ENCODE measurements at places on chromosomes 6 and 20.

GRCh38 chr6:13331516-13332348 lies 3.4 kb upstream of the TBC1D7 start:
- peak; percentile 14 for DNase-seq

GRCh38 chr6:170180671-170181337 lies 110.1 kb downstream of the DLL1 start:
- no peak for DNase-seq

GRCh38 chr6:44480097-44480541 lies 92.6 kb downstream of the CDC5L start:
- DNase-seq, result peak; percentile 45

GRCh38 chr6:111242452-111242851 lies 155.1 kb downstream of the SLC16A10 start:
- DNase-seq, result no peak

GRCh38 chr20:11777387-11778205 lies 140.1 kb upstream of the BTBD3 start:
- DNase-seq, result peak; percentile 80

DNA sequence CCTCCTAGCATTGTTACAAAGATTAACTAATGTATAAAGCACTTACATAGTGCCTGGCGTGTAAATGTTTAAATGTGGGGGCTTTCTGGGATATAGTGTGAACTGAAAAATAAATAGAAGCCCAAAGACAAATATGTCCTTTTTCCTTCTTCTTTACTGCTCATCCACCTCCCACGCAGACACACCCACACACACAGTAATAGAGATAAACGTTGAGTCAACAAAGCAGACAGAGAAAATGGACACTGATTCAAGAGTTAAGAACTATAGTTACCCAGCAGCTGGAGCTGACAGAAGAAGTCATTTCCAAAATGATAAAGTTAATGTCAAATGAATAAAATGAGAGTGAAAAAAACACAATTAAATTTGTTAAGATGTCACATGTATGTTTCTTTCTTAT lies 68.3 kb downstream of the FHL5 start:
- DNase-seq, result no peak

DNA sequence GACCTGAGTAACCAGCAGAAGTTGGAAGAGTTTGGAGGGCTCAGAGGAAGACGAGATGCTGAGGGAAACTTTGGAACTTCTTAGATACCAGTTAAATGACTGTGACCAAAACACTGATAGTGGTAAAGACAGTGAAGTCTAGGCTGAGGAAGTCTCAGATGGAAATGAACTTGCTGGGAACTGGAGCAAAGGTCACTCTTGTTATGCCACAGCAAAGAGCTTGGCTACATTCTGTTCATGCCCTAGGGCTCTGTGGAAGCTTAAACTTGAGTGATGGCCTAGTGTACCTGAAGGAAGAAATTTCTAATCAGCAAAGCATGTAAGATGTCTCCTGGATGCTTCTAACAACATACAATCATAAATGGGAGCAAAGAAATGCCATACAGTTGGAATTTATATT lies 24.7 kb downstream of the WDR27 start:
- no peak for DNase-seq

DNA sequence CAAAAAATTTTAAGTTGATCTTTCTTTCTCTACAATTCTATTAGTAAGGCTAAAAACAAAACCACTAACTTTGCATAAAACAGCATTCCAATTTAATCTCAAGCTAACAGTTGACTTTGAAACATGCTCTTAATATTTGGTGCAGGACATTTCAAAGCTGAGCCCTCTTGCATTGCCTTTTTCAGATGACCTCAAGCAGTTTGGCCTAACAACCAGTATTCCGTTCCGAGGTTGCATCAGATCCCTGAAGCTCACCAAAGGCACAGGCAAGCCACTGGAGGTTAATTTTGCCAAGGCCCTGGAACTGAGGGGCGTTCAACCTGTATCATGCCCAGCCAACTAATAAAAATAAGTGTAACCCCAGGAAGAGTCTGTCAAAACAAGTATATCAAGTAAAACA lies 194.0 kb downstream of the ARHGAP18 start:
- no peak for DNase-seq

DNA sequence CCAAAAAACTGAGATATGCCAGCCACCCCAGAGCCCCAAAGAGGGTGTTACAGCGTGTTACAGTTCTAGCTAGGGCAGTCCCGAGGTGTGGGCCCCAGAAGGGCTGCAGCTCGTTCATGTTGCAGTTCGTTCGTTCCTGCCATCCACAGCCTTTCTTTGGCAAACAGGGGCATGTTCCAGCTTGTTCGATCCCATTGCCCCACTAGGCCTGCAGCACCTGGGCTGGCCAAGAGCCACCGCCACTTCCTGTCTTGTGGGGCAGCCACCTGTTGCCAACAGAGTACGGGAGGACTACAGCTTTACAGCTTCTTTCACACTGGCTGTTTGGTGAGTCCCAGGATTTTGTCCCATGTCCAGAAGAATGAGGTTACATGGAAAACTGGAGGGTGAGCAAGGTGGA lies 198.1 kb downstream of the MMUT start:
- DNase-seq, result no peak

- peak; percentile 49 for DNase-seq
These were observed 81.4 kb downstream of the ANKS1A start for GRCh38 chr6:34970488-34970887.

GRCh38 chr6:22253955-22254655 lies 42.7 kb downstream of the PRL start:
- no peak for DNase-seq

DNA sequence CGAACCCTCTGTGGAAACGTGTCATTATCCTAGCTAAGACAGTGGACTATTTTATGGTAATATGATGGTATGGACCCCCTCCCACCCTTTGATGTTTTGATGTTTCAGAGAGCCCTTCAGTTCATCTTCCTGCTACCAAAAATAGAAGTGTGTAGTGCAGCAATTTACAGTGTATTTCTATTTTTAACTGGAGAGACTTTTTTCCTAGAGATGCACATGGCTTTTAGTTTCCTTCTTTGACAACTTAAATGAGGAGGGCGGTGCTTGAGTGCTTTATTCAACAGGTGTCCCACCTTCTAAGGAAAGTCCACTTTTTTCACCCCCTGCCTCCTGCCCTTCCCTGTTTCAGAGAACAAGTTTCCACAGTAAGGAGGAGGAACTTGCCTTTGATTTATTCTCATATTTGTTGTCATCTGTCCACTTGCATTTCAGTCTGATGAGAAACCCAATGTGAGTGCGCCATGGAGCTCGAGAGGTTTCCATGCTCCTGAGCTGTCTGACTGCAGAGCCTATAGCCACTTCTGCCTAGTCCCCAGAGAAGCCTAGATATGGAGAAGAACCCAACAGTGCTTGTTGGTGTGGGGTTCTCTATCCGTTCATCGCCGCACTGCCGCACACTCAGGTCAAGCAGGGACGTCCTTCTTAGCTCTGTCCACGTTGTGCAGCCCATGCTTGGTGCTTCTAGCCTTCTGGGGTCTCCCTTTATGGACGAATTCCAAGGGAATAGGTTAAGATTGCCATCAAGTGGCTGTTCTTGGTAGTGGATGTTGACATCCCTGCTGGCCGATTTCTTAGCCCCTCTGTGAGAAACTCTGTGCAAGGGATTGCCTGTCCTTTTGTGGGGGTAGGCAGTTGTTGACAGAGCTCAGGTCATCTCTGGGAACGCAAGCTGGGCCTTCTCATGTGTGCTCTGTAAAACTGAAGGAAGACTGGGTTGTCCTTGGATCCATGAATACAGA lies 144.2 kb downstream of the JARID2 start:
- peak; percentile 61 for DNase-seq

GRCh38 chr6:17983730-17984129 lies 3.7 kb downstream of the KIF13A start:
- no peak for DNase-seq

GRCh38 chr6:143264379-143264778 lies 186.1 kb downstream of the ADAT2 start:
- no peak for DNase-seq

GRCh38 chr6:105382496-105382895 lies 20.4 kb downstream of the PREP start:
- no peak for DNase-seq

DNA sequence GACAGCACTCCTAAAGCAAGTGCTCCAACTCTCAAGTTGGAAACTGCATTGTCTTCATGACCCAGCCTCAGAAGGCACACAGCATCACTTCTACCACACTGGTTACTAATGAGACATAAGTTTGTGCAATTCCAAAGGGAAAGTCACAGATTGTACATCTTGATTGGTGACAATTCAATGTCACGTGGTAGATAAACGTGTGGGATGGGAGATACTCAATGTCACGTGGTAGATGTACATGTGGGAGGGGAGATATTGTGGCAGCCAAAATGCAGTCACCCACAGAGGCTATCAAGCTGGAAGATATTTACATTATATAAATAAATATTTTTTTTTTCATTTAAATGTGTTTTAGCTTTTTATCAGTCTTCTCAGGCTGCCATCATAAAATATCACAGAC lies 393.3 kb downstream of the KIF16B start:
- DNase-seq, result no peak

DNA sequence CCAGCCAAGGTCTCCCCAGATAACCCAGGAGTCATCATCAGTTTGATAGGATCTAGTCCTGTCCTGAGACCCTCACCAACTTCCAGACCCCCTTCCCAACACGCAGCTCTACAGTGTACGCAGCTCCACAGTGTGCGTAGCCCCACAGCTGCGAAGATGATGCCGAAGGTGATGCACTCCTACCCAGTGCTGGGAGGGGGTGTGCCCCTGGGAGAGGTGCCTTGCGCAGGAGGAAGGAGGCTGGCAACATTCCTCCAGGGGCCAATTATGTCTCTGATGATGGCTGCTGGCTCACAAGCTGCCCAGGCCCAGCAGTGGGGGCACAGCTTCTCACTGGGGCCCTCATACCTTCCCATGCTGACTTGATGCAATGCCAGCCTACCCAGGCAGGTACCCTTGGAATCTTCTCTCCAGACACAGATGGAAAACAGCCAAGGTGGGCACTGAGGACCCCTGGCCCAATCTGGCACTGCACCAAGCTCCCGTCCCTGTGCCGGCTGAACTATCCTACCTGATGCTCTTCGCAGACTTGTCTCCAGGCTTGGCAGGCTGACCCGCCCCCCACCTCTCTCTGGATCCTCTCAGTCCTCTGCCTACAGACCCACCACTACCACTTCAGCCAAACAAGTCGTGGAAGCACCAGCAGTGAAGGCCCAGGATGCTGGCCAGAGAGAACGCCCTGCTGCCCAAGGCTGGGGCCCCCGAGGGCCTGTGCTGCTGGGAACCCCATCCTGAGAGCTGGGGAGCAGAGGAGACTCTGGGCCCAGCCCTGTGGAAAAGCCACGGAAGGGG lies 1.4 kb downstream of the ZNF512B start:
- no peak for DNase-seq

DNA sequence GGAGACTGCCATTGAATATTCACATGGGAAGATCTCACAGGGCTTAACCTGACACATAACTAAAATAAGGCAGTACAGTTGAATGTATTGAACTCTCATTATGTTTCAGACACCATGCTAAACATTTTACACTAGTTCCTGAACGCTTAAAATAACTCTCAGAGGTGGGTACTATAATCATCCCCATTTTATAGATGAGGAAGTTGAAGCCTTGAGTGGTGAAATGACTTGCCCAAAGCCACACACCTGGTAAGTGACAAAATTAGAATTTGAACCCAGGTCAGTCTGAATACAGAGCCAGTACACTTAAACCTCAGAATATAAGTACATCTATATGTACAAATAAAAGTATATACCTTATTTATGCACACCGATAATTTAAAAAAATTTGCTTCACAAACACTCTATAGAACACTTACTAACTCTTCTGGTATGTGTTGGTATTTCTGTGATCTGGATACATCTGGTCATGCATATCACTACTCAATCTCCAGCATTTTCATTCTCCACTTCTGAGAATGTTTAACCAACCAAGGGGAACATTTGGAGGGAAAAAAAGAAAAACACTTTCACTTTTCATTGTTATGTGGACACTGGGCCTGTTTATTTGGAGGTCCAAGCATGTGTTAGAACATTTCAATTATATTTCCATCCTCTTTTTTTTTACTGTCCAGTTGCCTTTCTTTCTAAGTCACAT lies 4.6 kb upstream of the BICRAL start:
- DNase-seq, result peak; percentile 68

DNA sequence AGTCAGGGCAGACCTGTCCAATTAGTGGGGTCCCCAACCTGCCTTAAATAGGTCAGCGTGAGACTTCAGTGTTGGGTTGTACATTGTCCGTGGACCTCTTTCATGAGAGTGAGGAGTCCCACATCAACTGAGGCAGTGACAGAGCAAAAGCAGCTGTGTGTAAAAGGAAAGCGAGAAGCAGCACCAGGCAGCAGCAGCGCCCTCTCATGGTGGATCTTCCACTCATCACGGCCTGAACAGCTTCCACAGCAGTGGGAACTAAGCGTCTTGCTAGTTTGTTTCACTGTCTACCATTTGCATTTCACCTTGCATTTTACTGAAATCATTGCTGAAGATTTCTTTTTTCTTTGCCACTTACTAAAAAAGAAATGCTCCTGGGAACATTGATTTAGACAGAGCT lies 333.8 kb downstream of the PKHD1 start:
- no peak for DNase-seq

DNA sequence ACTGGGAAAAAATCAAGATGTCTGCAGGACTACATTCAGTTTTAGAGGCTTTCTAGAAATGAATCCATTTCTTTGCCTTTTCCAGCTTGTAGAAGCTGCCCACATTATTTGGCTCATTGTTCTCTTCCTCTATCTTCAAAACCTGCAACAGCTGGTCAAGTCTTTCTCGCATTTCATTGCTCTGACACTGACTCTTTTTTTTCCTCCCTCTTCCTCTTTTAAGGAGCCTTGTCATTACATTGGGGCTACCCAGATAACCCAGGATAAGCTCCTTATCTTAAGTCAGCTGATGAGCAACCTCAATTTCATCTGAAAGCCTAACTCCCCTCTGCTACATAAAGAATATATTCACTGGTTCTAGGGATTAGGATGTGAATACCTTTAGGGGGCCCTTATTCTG lies 53.2 kb upstream of the CEP162 start:
- no peak for DNase-seq

- DNase-seq, result no peak
These were observed 183.0 kb upstream of the QKI start for GRCh38 chr6:163231356-163232014.

DNA sequence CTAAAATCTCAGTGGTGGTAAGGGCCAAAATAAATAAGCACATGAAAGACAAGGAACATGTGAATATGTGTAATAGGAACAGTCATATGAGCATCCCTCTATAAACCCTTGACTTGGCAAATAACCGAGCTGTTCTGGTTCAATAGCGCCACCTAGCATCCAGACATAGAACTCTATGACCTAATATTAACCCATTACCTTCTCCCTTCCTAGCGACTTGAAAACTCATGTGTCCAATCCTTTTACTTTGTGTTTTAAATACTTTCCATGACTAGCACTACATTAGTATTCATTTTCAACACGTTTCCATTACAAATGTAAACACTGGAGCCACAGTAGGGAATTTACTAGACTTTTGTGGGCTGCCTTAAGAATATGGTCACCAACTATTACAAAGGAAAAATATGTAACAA lies 279.7 kb downstream of the UST start:
- peak; percentile 93 for DNase-seq

- no peak for DNase-seq
These were observed 13.4 kb downstream of the FAM110A start for GRCh38 chr20:846894-847278.
